ENCODE measurements at places on chromosomes 12 and 14. TPM values are rescaled to one million over a fixed set of nuclear protein-coding genes. Genes with fewer than 3 reads are reported as not detected.
A peak's percentile ranks its signal among the peaks of the same experiment; 100 is the strongest.

DNA sequence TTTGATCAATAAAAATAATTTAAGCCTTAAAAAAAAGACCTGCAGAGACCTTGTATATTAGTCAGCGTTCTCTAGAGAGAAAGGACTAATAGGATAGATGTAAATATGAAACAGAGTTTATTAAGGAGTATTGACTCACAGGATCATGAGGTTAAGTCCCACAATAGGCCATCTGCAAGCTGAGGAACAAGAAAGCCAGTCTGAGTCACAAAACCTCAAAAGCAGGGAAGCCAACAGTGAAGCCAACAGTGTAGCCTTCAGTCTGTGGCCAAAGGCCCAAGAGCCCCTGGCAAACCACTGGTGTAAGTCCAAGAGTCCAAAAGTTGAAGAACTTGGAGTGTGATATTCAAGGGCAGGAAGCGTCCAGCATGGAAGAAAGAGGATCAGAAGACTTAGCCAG, 66.3 kb downstream of the TBX5 start:
- DNase-seq, result no peak

- no peak for DNase-seq
These were observed 426.2 kb downstream of the ZFP36L1 start for GRCh38 chr14:68366656-68367055.

DNA sequence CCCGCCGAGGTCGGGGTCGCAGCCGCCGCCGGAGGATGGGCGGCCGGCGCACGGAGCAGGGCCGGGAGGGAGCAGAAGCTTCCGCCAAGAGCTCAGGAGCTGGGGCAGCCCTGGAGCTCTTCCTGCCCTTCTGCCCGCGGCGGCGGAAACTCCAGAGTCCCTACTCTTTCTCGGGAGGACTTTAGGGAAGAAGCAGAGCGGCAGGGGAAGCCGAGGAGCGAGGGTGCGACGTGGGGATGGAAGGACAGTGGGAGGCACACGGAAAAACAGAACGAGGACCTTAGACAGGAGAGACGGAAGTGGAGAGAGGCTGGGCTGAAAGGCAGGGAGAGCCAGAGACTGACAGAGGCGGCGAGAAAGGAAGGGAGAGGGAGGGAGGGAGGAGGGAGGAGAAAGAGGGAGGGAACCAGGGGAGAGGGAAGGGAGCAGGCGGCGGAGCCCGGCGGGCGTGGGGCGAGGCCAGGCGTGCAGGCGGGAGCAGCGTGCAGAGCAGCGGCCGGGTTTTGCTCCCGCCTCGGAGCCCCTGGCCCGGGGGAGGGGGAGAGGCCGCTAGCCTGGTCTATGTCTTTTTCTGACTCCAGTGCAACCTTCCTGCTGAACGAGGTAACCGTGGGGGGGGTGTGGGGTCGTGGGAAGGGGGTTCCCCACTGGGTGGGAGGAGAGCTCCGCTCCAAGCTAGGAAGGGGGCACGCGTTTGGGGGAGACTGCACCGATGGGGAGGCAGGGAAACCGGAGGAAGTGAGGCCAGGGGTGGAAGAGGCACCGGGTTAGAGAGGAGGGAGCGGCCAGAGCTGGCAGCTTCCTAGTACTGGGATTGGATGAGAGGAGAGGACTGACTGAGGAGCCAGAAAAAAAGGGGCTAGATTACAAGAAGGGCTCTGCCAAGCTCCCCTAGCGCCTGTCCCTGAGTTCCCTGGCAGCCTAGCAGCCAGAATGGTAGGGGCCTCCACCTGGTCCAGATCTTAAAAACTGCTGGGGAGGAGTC, 2.9 kb upstream of the CACNB3 start:
- peak; percentile 80 for DNase-seq

DNA sequence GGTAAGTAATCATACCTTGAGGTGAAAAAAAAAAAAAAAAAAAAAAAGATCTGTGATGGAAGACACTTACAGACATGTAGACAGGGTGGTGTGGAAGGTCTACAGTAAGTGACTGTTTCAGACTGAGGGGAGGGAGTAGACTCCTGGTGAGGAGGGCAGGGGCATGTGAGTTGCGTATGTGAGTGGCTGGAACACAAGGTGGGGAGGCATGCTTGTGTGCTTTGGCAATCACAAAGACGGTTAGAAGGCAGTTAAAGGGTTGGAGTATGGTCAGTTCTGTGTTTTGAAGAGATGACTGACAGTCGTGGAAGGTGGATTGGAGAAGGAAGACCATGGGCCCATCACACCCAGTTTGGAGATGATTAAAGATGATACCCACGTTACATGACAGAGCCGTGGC, 65.2 kb downstream of the ETV6 start:
- no peak for DNase-seq

GRCh38 chr14:103099081-103099732, 4.7 kb downstream of the EXOC3L4 start:
- DNase-seq, result peak; percentile 28

DNA sequence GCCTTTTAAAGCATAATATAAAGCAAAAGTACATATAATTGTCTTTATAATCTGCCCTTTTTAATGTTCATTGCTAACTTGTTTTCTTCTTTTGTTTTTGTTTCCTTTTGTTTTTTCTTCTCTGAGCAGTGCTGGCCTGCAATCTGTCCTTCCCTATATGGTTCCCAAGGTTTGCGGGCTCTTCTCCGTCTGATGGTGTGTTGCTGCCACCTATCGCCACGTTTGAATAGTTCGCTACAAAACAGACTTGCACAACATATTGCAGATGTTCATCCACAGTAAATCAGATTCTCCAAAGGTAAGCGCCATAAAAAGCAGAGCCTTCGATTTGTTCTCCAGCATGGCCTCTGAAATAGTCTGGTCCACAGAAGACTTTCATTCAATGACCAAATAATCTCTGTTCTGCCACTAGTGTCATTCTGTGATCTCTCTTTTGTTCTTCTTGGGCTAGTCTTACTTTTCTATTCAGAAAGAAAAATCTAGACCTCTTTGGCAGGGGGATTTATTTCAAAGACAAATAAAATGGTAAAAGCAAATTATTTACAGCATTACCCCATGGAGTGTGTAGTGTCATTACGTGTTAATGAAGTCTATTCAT, 33.5 kb downstream of the C12orf50 start:
- peak; percentile 50 for DNase-seq

DNA sequence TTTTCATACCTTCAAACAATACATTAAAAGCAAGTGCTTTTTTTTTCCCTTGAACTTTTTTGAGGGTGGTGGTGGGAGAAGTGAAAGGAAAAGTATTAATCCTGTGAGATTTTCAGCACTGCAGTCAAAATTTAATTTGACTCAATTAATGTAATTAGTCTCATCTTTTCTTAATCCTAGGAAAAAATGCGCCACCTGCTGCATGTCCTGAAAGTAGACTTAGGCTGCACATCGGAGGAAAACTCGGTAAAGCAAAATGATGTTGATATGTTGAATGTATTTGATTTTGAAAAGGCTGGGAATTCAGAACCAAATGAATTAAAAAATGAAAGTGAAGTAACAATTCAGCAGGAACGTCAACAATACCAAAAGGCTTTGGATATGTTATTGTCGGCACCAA, 52.2 kb downstream of the SPATA7 start:
- no peak for DNase-seq

DNA sequence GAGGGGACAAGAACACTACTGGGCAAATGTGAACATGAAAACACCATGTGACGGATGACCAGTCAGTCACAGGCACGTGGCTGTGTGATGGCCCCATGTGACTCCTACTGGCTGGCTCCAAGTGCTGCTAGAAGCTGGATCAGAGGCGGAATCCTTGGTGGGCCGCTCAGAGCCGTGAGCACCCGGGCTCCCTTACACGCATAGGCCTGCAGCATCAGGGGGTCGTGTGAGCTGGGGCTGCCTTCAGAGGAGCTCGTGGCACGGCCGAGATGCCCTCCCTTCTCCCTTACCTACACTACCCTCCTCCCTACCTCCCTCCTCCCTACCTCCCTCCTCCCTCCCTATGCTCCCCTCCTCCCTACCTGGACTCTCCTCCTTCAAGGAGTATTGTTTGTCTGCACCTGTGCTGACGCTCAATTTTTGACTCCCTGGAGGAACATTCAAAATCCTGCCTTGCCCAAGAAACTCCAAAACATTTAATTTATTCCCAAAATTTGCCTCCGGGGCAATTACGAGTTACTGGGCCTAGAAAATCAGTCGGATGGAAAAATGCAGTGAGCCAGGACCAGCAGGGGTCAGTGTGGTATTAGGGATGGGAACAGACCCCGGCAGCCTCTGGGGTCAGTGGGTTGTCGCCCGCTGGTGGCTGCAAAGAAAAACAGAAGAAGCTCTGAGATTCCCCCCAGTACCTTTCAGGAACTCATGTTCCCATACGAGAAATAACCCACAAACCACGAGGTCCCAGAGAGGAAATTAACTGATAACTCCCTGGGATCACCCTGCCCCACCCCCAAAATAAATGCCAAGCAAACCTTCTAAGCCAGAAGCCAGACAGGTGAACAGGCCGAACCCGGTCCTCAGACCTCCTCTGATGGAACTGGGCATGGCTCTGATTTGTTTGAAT, 61.3 kb downstream of the C14orf132 start:
- peak; percentile 77 for DNase-seq

PITPNM2 gene
- total RNA-seq, result 13.1 TPM

BICDL1 gene
- total RNA-seq, result 12.6 TPM

ARPC3 gene
- total RNA-seq, result 108 TPM

CLEC4D gene
- total RNA-seq, result not detected

IL31 gene
- total RNA-seq, result not detected

TAS2R14 gene
- total RNA-seq, result 0.94 TPM

HHIPL1 gene
- total RNA-seq, result 2.1 TPM

NAA25 gene
- total RNA-seq, result 11.6 TPM

GLIPR1L2 gene
- 1.7 TPM for total RNA-seq

EML5 gene
- total RNA-seq, result 0.84 TPM

RIPK3 gene
- 6.7 TPM for total RNA-seq

SLC6A15 gene
- total RNA-seq, result not detected

GAPDH gene
- total RNA-seq, result 3,044 TPM

All from left cardiac atrium (tissue), 4 donors.